CD4-positive, alpha-beta T cell treated with Interleukin-12 subunit alpha and Interleukin-12 subunit beta, for 1 hour (primary cell): ENCODE measurements at places on chromosomes 1 and 21.

DNA sequence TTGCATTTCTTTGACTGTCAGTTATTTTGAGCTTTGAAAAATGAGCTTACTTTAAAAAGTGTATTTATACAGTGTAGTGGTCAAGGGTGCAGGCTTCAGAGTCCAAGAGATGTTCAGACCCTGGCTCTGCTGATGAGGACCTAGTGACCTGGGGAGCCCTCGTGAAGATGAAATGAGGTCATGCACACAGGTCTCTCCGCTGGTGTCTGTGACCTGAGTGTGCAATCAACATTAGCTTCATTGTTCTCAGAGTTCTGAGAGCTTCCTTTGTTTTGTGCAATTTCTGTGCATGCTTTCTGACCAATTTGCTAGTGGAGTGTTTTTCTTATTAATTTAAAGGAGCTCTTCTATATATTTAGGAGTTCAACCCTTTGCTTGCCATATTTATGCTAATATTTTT is 71.3 kb downstream of the RIPK4 start:
- no peak for DNase-seq

GRCh38 chr1:102586022-102586421 is 522.3 kb downstream of the COL11A1 start:
- DNase-seq: no peak

GRCh38 chr1:210715072-210715471 is 386.4 kb downstream of the HHAT start:
- no peak for DNase-seq

GRCh38 chr1:53375440-53375839 is 47.6 kb upstream of the LRP8 start:
- no peak for DNase-seq

DNA sequence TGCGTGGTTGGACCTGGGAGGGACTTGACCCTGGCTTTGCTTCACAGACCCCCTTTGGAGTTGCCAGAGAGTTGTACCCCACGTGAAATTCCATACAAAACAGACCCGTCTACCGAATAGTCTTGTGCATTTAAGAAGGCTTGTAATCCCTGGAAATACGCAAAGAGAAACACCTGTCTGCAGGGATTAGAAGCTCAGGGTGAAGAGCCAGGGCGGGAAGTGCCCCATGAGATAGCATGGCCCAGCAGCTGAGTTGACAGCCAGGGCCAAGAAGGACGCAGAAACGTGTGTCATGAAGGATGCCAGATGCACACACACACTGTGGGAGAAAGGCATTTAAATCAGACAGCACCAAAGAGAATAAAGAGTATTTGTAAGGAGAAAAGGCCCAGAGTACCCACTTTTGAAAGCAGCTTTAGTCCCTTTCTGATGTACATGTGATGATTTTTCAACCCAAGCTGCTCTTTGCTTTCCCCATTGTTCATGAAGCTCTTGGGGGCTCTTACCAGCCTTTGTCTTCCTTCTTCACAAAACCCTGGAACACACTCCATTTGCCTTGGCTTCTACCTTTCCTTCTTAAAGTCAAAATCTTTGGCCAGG is 46.6 kb downstream of the PCP4 start:
- no peak for DNase-seq

GRCh38 chr1:246255773-246256172 is 251.3 kb downstream of the SMYD3 start:
- no peak for DNase-seq

DNA sequence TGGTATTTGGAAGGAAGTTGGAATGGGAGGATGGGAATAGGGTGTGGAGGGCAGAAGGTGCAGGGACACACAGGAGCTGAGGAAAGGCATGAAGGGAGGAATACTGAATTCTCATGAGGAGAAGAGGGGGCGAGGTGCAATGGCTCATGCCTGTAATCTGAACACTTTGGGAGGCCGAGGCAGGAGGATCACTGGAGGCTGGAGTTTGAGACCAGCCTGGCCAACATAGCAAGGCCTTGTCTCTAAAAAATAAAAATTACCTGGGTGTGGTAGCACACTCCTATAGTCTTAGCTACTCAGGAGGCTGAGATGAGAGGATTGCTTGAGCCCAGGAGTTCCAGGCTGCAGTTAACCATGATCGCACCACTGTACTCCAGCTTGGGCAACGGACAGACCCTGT is 117.3 kb downstream of the DTL start:
- DNase-seq: no peak

DNA sequence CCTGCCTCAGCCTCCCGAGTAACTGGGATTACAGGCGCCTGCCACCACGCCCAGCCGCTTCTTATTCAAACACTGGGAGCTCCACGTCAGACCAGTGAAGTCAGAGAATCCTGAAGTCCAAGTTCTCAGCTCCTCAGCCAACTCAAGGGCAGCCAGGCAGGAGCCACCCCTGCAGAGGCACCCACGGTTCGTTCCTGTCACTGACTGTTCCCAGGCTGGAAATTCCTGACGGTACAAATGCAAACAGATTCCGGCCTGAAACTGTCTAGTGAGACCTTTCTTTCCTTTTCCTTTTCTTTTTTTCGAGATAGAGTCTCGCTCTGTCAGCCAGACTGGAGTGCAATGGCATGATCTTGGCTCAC is 11.7 kb downstream of the SLC35E2B start:
- DNase-seq: no peak

- no peak for DNase-seq
These were observed 4.4 kb downstream of the TGFB2 start for GRCh38 chr1:218349348-218350034.

DNA sequence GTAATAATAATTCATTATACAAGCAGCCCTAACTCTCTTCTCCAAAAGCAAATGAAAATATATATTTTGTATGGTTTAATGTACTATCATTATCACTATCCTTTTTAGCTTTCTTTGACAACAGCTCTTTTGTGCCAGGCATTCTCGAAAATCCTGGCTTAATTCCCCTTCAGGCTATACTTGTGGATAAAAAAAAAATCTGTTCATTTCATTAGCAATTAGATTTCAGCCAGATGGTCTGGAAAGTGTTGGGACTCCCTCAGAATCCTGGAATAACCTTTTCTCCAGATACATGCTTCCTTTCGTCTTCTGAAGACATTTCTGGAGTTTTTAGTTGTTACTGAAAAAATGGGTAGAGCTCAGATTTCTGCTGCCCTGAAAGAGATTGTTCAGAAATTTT is 83.4 kb upstream of the PLPPR4 start:
- no peak for DNase-seq

- DNase-seq: no peak
These were observed 323.1 kb upstream of the ADAMTS5 start for GRCh38 chr21:27290028-27290427.

GRCh38 chr1:178310685-178311105 is 186.1 kb downstream of the CLEC20A start:
- peak; percentile 42 for DNase-seq

DNA sequence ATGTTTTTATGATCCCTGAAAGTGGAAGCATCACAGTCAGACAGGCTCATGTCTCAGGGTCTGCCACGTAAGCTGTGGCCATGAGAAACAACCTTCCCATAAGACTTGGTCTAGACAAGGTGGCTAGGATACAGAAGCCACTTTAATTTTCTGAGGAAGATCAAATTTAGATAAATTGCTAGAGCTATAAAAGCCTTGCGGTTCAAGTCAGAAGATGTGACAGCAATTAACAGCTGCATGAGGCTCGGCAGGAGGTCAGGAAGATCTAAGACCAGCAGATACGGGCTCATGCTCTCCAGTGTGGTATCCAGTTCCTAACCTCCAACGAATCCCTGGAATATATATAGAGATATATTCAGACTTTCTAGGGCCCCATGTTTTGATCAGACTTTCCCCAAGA is 577.1 kb downstream of the PLPP3 start:
- no peak for DNase-seq

GRCh38 chr1:41502912-41503311 is 18.4 kb upstream of the EDN2 start:
- no peak for DNase-seq

- DNase-seq: no peak
These were observed 3.9 kb downstream of the C1orf198 start for GRCh38 chr1:230864441-230864840.

DNA sequence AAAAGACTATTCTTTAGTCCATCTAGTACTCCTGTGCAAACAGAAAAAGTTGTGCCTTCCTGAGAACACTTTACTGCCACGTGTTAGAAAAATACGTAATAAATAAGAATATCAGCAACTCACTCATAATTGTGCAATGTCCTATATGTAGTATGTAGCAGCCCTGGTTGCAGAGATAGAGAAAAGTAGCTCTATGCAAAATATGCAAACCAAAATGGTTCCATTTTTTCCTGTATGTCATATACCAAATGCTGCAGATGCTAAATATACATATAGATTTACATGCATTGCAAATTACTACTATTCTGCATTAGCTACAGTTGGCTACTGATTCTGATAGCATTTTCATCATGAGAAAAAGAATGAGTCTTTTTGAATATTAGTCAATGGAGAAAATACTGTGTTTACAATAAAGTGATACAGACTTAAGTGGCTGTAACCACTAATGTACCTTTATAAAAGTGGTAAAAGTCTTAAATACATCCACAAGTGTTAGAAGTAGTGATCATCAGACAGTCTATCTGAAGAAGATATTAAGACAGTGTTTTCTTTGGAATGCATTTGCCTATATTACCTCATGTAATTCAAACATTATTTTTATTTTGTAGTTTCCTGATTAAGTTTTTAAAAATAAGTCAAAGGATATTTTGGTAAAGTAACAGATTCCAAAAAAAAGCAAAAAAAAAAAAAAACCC is 19.8 kb downstream of the NME7 start:
- no peak for DNase-seq

GRCh38 chr1:67572594-67573221 is 112.3 kb upstream of the GADD45A start:
- no peak for DNase-seq

- DNase-seq: no peak
These were observed 8.1 kb downstream of the FMN2 start for GRCh38 chr1:240099748-240100147.

DNA sequence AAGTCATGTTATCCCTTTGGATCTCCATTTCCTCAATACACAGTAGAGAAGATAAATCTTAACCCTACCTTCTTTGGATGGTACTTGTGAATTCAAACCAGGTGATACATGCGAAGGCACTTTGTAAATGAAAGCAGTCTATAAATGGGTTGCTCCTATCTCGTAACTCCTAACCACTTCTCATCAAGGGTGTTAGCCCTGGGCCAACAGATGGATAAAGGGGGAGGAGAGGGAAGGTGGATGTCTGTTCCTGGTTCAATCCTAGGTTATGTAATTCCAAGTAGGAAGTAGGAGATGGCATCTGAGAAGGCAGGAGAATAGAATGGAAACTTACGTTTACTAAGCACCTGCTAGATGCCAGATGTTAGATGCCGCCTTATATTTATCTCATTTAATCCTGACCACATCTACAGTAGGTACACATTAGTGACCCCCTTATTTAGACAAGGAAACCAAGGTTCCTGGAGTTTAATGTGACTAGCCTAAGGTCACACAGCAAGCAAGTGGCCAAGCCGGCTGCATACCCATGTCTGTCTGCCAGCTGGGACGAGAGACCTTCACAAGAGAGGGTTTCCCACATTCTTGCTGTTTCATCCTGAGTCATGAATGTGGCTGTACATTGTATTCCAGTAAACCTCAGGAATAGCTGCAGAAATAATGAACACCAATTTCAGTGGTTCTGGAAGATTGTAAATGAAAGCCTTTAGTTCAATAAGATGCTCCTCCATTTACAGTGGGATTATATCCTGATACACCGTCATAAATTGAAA is 47.7 kb downstream of the ELAVL4 start:
- no peak for DNase-seq

GRCh38 chr1:162878000-162878596 is 17.1 kb upstream of the CCDC190 start:
- DNase-seq: no peak

DNA sequence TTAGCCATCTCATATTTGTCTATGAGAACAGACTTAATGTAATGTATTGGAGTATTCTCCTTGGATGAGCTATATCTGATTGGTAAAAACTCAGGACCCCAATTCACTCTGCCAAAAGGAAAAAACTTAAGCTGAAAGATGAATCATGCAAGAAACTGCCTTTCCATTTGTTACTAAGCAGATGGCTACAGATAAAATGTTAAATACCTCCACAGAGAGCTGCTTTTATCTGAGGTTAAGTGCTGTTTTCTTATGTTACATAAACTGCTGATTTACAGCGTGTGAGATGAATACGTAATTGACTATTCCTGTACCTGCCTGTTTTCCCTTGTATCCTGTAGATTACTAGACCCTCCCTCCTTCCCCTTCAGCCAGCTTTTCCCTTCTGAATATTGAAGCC is 49.3 kb downstream of the CLCA4 start:
- DNase-seq: no peak

DNA sequence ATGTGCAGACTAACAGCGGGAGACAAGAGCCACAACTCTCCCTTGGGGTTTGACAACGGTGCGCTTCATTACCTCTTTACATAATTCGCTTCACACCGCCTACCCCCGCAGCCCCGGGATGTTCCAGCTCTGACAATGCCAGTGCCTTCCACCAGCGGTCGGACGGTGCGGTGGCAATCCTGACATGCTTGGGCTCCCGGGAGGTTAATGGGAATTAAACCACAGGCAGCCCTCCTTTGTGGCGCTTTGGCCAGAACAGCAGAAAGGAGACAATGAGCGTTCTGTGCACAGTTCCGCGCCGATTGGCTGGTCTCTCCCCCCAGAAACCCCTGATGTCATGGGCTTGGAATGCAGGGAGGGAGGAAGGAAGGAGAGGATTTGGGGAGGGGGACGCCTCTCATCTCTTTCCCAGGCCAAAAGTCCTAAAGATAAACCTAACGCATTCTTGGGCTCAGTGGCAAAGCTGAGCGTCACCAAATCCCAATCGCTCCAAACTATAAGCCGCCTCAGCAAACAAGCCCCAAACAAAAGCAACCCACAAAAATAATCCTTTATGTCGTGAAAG is 1.3 kb downstream of the CNN3 start:
- DNase-seq: no peak

- DNase-seq: no peak
These were observed 15.9 kb upstream of the CGN start for GRCh38 chr1:151495316-151495715.

GRCh38 chr1:4126731-4127591 is 226.9 kb upstream of the C1orf174 start:
- DNase-seq: no peak

DNA sequence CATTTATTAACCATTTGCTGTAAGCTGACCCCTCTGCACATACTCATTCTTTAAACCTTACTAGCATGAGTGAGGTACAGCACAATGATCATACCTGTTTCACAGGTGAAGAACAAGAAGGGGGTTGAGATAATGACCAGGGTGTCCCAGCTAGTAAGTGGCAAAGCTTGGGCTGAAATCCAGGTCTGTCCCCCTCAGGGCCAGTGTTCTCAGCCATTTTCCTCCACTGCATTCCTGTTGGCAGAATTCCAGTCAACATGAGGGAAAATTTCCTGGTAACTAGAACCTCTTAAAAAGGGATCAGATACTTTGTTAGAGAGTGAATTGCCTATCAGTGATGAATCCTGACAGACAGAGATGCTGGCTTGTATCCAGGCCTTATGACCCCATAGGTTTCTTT is 48.1 kb downstream of the SPATA46 start:
- DNase-seq: no peak

- peak; percentile 72 for DNase-seq
These were observed 24.1 kb downstream of the GPR3 start for GRCh38 chr1:27416387-27417111.
